NCI-H2081 treated with DMSO at 0.1 percent for 48 hours (cell line): ENCODE measurements at places on chromosomes 7 and 10.

- DNase-seq = no peak
These were observed 7.0 kb downstream of the PKD1L1 start for GRCh38 chr7:47941136-47941844.

DNA sequence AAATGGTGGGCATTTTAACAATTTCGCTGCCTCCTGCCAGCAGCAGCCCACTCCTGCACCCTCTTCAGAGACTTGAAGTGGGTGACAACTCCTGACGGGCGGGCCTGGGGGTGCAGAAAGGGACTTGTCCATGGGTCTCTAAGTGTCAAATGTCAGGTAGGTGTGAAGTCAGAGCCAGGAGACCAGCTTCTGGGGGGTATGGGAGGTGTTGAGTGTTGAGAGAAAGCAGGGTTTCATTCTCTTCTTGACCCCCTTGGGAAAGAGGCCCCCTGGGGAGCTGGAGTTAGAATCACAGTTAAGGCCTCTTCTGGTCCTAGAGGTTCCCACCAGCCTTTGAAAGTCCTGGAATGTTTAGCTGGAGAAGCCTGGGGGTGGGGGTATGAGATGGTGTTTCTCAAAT is 11.6 kb upstream of the PALD1 start:
- DNase-seq = no peak

GRCh38 chr7:70744492-70744891 is 387.5 kb upstream of the GALNT17 start:
- DNase-seq = no peak

DNA sequence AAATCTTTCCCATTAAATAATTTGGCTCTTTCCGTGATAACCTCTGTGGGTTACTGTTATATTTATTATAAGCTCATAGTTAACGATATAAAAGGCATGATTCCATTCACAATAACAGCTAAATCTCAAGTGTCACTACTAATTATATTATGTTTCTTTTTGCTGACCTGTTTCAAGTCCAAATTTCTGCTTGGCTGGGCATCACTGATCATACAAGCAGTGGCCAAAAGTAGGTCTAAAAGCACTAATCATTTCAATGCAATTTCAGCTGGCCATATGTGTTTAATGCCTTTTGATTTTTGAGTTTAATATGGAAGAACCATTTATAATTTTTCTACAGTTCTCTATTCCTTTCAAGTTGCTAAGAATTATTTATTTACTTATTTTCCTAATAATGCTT is 110.7 kb downstream of the SEMA3A start:
- DNase-seq = no peak

- no peak for DNase-seq
These were observed 592.7 kb upstream of the GALNT17 start for GRCh38 chr7:70539205-70539604.

DNA sequence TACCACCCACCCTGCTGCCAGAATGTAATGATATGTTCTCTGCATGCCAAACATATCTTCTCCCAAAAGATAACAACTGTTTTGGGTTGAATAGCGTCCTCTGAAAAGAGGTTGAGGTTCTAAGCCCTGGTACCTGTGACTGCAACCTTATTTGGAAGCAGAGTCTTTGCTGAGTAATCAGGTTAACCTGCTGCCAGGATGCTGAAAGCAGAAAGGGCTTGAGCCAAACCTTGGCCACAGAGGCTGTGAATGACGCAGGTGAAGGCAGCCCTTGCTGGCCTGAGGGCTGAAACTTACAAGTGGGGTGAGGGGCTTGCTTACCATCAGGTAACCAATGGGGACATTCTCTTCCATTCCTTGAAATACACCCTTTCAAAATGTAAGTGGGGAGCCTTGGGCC is 151.8 kb upstream of the RHEB start:
- no peak for DNase-seq

DNA sequence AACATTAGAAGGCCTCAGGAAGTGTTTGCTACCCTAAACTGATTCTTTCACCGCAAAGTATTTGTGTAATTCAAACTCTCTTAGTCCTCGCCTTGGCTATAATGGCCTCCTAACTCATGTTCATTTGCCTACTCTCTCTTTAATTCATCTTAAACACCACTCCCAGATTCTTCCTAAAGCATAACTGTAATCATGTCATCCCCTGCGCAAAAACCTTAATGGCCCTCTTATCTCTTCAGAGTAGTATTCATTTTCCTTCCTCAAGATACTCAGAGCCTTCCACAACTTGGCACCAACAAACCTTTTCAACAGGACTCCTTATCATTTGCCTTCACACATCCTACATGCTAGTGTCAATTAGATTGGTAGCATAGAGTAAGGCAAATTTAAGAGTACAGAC is 42.9 kb downstream of the CSTF2T start:
- DNase-seq = no peak

GRCh38 chr10:35460852-35461460 is 124.6 kb downstream of the CCNY start:
- DNase-seq = no peak

GRCh38 chr7:81884817-81885216 is 115.0 kb upstream of the HGF start:
- DNase-seq = no peak

DNA sequence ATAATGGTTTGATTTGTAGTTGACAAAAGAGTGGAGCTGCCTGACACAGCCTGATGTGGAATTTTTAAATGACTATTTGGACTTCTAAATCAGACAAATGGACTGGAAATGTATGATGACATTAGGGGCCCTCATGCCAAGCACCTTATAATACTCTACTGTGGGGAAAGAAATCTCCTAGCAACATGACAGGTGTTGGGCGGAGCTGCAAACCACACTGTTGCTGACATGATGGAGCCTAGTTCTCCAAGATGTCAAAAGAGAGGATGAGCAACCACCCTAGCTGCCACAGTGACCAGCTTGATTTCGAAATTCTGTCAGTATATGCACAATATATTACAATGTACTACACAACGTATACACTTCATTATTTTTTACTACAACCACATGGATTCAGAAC is 65.8 kb downstream of the RHOBTB1 start:
- DNase-seq = no peak
